ENCODE measurements at places on chromosomes 6 and 20.

- DNase-seq: peak; percentile 58
Measured at GRCh38 chr6:35240838-35241801, 18.4 kb upstream of the ZNF76 start.

DNA sequence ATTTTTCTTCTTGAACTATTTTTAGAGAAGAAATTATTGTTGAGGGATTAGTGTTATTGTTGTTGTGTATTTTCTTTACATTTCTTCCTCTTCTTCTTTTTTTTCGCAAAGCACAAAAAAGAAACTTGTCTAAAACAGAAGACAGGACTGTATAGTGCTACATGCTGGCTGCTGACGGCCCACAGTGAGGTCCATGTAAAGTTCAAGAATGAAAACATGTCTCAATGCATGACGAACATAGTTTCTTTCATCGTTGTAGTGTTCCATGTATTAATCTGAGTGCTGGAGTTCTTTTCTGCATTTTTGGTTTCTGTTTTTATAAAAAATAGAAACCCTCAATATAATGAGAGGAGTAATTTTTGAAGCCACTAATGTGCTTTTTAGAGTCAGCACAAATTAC lies 462.9 kb upstream of the MARCKS start:
- DNase-seq: no peak

- no peak for DNase-seq
Measured at GRCh38 chr6:129672881-129673631, 36.9 kb downstream of the ARHGAP18 start.

DNA sequence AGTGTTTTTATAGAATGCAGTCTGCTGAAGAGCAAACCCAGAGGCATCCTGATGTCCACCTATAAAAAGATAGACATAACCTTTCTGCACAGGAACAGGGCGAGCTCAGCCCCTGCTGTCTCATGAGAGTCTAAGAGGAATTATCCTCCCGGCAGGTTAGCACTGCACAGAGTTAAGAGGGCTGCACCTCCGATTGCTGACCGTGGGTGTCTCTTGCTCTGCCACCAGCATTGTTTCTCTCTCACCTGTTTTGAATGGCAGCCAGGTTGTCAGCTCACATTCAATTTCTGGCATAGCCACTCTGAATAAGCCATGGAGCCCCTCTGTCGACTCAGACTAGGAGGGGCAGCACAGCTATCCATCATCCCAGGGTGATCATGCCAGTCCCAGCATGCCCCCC lies 211.2 kb downstream of the PHACTR1 start:
- no peak for DNase-seq

- no peak for DNase-seq
Measured at GRCh38 chr20:23120261-23120660, 34.1 kb upstream of the CD93 start.

DNA sequence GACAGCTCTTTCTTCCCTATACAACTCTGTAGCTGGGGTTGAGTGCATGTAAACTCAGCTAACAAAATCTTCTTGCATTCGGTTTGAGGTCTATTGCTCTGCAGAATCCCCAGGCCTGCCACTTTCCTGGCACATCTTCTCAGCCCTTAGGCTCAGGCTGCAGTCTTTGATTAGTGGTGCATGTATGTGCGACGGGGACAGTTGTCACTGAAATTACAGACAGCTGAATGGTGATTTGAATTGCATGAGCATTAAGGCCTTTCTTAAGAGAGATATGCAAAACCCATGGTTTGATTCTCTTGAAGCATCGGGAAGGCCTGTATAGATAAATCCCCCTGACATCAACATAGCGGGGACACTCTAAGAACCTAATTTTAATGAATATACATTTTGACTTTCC lies 222.8 kb downstream of the CDH26 start:
- DNase-seq: no peak

Measured in activated gamma-delta T cell treated with anti-CD3 and anti-CD28 coated beads, Interleukin-2, amount 50 U/mL, for 16 hours (primary cell).